ENCODE measurements at places on chromosomes 3 and 15. TPM values are rescaled to one million over a fixed set of nuclear protein-coding genes. Genes with fewer than 3 reads are reported as not detected.

Gene RTP3
- not detected for total RNA-seq

Gene IP6K1
- 27.6 TPM for total RNA-seq

Gene PRR20G
- not detected for total RNA-seq

Gene FSD2
- not detected for total RNA-seq
